Activated T-helper 2 cell treated with anti-CD3 and anti-CD28 coated beads, Interferon-gamma antibody, Interleukin-2, Interleukin-4, amounts not matched to agents 10 μg/mL and 5 μg/mL and 100 μg/mL, durations not matched to agents 14 hours and 24 hours and 36 hours (primary cell): ENCODE measurements at places on chromosomes 16 and 17.

DNA sequence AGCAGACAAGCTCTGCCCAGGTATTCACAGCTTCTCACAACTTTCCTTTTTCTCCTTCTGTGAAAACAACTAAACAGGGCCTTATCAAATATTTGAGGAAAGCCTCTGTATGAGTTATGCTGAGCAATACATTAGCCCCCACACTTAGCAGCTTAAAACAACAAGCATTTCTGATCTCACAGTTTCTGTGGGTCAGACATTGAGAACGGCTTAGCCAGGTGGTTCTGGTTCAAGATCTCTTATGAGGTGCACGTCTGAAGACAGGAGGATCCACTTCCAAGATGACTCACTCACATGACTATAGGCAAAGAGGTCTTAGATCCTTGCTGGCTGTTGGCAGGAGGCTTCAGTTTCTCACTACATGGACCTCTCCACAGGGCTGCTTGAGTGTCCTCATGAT is 181.4 kb upstream of the WSCD1 start:
- DNase-seq: no peak

- DNase-seq: no peak
Measured at GRCh38 chr17:5773816-5774360, 189.6 kb upstream of the NLRP1 start.

- DNase-seq: no peak
Measured at GRCh38 chr17:46135879-46136563, 57.2 kb downstream of the KANSL1 start.

GRCh38 chr17:45740553-45741330 is 43.4 kb upstream of the CRHR1 start:
- DNase-seq: peak; percentile 18

GRCh38 chr17:46942441-46943217 is 19.7 kb downstream of the GOSR2 start:
- DNase-seq: no peak

GRCh38 chr17:60134396-60135150 is 15.2 kb upstream of the CA4 start:
- no peak for DNase-seq
